Activated T-helper 17 cell treated with anti-CD3 and anti-CD28 coated beads, Interleukin-2, amount 50 U/mL, for 72 hours (primary cell): ENCODE measurements at places on chromosomes 6 and 20. TPM values are rescaled to one million over a fixed set of nuclear protein-coding genes. Genes with fewer than 3 reads are reported as not detected.

DNA sequence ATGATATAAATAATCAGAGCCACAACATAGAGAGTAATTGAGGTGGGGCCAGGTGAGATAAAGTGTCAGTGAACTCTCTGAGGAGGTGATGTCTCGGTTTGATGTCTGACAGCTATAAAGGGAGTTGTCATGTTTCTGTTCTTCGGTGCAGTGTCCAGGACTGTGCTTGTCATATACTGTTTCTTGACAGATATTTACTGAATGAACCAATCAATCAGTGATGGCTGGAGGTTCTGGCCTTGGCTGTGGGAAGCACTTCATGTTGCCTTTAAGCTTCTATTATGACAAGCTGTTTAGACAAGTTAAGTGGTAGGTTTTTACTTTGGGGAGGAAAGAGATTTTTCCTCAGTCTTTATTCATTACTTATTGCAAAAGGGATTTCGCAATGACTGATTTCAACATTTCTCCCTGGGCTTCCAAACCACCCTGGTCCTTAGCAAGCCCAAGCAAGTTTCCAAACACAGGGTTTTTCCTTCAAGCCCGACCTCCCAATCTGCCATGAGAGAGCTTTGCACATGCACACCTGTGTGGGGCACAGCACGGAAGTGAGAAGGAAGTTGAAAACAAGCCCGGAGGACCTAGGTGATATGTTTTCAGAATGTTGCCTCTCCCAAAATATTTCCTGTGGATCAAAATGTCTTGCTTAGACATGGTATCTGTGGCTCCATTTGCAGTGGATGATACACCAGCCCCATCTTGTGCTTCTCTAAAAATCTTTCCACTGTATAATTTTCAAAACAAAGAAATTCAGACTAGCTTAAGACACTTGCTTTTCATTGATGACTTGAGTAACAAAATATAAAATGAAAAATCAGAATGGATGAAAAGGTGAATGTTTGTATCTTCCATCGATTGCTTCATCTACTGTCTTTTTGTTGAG is 567.3 kb upstream of the BTBD3 start:
- ATAC-seq, result no peak

DNA sequence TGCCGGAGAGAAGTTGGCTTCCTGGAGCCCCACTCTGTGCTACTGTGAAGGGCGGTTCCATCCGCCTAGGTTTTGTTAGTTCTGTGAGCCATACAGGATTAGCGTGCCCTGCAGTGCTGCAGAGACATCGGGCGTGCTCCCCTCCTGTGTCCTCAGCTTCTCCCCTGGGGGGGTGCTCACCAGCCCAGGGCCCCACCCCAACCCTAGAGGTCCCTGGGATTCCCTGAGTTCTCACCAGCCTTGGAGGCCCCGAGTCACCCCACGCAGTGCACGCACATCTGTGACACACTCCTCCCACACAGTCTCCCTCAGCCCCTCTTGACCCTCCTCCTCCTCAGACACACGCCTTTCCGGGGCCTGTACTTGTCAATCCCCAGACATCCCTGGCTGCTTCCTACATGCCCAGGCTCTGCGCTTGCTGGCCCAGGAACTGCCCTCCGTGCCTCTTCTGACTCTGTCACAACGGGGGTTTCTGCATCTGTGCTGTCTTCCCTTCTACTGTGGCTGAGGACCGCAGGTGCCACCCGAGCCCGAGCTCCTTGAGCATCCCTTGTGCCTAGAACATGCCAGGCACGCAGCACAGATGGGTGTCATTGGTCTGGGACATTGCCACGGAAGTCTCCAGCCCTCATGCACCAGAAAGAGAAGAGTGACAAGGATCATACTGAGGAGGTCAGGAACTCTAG is 123.2 kb upstream of the RPS6KA2 start:
- no peak for ATAC-seq

- ATAC-seq, result no peak
These were observed 46.4 kb upstream of the CHD6 start for GRCh38 chr20:41664584-41664983.

GRCh38 chr6:33075208-33075567 is 602 bp upstream of the HLA-DPB1 start:
- ATAC-seq, result no peak

DNA sequence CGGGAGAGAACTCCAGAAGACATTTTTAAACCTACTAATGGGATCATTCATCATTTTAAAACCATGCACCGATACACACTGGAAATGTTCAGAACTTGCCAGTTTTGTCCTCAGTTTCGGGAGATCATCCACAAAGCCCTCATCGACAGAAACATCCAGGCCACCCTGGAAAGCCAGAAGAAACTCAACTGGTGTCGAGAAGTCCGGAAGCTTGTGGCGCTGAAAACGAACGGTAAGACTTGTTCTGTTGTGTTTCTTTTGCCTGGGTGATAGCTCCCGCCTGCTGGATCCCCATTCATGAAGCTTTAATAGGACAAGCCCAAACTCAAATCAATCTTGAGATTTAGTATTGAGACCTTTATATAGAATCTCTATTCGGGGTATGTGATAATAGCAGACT is 4.2 kb downstream of the TNFAIP3 start:
- no peak for ATAC-seq

- ATAC-seq, result no peak
These were observed 326.2 kb upstream of the PRDM1 start for GRCh38 chr6:105759946-105760345.

PLA2G7 gene
- total RNA-seq, result not detected

PDYN gene
- not detected for total RNA-seq

DNA sequence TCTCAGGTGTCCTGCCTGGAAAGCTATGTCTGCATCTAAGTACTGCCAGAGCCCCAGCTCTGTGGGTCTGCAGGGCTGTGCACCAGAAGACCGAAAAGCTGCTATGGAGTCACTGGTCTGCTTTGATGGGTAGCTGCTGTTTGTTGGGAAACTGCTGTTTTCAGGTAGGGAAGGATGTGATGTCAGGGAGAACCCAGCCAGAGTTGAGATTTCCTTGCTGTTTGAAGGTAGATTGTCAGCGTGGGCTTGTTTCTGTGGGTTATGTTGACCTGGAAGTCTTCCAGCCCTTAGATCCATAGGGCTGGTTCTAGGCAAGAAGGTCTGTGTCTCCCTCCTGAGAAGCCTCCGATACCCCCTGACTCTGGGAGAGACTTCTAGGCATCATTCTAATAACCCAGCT is 12.2 kb upstream of the SHLD1 start:
- no peak for ATAC-seq

DNA sequence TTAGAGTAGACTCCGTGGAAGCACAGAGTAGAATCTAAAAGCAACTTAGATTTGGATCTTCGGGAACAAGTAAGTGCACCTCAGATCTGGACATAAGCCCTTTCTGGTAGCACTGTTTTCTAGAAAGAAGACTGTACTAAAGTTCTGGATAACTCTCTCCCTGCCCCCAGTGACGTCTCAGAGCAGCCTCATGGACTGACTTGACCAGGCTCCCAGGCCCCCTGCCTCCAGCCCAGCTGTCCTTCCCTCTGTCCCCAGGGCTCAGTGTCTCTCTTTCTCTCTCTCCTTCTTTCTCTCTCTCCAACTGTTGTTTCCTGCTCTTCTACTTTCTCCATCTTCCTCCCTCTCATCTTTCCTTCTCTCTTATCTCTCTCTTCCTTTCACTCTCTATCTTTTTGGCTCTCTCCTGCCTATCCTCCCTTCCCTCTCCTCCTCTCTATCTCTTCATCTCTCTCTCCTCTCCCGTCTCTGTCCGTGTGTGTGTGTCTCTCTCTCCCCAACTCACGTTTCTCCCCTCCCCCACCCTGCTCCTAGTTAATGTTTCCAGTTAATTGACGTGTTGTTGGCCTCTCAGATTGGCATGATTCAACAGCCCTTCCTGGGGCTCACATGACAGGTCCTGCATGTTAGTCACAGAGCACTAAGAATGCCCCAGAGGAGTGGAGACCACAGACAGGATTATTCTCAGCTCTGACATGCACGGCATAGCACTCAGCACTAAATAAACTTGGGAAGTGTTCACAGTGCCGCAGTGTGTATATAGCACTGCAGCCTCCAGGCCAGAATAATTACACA is 180.4 kb upstream of the FOXQ1 start:
- no peak for ATAC-seq
